ENCODE measurements at places on chromosomes 3 and 15.

DNA sequence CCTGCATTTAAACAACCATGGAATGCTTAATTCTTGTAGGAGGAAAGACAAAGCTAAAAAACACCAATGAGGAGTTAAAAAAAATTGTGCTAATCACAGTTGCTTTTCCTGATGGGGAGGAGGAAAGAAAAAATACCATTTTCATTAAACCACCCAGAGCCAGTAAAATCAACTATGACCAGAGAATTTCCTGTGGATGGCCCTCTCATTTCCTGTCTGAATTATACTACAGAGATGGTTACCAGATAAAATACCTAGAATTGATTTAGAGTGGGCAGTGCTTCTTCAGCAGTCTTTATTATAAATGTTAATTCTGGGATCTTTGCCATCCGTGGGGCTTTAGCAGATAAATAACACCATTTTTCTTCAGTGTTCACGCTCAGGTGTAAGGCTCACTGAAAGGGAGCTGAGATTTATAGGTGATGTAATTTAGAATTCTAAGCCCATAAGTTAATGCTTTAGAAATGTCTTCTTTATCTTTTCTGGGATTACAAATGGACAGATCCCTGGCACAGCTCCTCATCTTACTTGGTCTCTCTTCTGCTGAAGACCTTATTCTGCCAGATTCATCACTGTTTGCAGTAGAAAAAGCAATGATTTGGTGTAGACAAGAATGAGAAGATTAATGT lies 37.9 kb downstream of the RETNLB start:
- DNase-seq, result no peak

GRCh38 chr3:132488151-132488550 lies 70.8 kb downstream of the DNAJC13 start:
- DNase-seq, result no peak

DNA sequence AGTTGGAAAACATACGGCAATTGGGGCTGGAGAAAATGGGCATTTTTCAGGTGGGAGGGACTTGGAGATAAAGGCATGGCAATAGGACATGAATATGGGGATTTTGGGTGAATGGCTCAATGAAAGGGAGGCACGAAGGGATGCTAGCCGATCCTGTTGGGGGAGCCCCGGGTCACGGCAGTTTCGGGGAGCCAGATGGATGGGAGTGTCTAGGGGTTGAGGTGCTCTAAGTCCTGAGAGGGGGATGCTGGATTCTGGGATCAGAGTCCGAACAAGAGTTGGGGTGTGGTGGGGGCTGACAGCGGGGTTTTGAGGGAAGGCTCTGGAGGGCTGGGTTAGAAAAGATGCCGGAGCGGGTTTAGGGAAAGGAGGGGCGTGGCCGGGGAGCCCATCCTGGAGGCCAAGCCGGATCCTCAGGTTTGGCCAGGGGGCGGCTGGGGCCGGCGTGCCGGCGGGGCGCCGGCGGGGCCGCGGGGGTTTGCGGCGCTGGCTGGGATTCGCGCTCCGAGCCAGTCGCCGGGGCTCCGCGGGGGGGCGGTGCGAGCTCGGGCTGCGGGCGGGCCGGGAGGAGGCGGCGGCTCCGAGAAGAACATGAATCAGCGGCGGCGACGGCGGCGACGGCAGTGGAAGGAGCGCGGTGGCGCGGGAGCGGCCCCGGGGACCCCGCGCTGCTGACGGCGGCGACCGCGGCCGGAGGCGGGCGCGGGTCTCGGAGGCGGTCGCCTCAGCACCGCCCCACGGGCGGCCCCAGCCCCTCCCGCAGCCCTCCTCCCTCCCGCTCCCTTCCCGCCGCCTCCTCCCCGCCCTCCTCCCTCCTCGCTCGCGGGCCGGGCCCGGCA lies at the start of gene TYRO3:
Gene TYRO3, plus strand, starts transcription at position 813 of the 839 bp plus-strand sequence. CDS start 46 bp downstream, outside the sequence.
- DNase-seq, result peak; percentile 41

DNA sequence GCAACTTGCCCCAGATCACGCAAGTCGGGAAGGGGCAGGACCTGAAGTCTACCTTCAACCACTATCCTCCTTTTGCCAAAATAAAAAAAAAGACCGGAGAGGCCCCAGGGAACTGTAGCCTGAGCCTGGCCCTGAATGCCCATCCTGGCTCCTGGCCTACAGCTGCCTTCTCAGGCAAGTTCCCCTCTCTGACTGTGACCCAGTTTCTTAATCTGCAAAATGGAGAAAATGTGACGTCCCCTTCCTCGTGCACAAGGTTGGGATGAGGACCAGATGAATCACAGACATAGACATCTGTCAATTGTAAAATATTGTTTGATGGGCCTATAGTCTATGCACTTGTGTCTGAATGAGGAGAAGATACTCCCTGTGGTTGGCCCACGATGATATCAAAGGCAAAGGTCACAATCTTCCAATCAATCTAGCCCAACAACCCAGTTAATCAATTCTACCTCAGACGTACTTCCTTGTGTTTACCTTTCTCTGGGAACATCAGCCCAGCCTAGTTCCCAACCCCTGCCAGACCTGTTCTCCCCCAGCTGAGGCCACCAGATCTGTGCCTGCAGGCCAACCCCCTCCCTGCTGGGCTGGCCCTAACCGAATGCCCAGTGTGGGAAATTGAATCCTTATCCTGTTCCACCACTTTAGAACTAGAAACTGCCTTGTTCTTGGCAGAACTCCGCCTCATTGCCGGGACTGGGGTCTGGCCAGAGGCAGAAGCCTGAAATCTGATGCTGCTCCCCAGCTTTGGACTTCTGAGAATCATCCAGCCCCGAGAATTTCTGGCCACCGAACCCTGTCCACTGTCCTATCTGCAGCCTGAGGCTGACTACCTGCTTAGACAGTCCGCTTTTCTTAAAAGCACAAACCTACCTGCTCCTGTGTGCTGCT lies 101.8 kb upstream of the LIPC start:
- no peak for DNase-seq

DNA sequence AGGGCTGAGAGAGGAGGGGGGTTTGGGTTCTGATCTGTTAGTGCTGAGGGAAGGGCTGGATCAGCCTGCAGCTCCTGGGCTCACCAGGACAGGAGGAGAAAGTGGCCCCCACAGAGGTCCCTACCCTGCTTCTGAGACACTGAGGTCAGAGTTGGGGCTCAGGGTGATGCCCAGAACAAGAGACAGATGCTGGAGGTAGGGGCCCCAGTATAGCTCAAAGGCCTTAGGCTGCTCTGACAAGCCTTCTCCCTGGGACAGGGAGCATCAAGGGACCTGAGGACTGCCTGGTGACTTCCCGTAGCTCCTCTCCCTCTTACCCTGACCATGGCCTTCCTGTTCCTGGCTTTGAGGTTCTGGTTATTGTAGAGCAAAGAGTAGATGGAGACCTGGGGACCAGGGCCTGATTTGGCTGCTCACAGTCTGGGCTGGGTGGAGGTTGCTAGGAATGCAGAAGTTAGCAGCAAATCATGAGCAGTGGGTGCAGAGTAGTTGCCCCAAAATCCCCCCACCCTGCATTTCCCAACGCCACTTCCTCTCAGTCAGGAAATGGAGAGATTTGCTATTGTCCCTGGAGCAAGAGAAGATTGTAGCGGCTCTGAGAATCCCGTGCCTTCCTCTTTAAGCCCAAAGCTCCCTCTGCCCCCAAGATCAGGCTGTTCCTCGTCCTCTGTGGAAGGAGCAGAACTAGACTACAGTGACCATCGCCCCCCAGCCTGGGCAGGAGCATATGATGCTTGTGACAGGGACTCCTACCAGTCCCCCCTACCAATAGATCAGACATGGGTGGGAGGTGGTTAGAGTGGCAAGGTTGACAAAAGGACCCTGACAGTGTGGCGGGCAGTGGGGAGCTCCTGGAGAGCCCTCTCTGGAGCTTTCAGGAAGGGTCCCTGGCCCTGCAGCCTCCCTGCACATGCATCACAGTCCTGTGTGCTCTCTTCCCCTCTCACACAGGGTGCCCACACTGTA lies 47.4 kb upstream of the SEC22A start:
- no peak for DNase-seq

GRCh38 chr3:79085171-79085570 lies 682.6 kb downstream of the ROBO1 start:
- DNase-seq, result no peak

DNA sequence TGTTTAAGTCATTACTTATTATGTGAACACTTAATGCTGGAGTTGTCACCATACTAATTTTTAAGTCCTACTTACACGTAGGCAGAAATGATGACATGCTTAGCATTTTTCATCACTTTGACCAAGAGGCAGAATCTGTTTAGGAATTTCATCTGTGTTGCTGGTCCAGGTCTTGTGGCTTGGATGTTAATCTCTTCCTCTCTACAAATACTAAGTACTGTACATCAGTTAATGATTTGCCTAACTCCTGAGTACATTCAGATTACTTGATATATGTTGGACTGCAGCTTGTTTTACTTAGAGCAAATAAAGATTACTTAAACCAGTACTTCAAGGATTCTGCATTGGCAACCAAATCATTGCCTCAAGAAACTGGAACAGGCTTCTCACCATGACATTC lies 8.6 kb downstream of the SNRK start:
- DNase-seq, result no peak

- no peak for DNase-seq
Observed at GRCh38 chr3:141391298-141391990, 23.1 kb downstream of the ZBTB38 start.

DNA sequence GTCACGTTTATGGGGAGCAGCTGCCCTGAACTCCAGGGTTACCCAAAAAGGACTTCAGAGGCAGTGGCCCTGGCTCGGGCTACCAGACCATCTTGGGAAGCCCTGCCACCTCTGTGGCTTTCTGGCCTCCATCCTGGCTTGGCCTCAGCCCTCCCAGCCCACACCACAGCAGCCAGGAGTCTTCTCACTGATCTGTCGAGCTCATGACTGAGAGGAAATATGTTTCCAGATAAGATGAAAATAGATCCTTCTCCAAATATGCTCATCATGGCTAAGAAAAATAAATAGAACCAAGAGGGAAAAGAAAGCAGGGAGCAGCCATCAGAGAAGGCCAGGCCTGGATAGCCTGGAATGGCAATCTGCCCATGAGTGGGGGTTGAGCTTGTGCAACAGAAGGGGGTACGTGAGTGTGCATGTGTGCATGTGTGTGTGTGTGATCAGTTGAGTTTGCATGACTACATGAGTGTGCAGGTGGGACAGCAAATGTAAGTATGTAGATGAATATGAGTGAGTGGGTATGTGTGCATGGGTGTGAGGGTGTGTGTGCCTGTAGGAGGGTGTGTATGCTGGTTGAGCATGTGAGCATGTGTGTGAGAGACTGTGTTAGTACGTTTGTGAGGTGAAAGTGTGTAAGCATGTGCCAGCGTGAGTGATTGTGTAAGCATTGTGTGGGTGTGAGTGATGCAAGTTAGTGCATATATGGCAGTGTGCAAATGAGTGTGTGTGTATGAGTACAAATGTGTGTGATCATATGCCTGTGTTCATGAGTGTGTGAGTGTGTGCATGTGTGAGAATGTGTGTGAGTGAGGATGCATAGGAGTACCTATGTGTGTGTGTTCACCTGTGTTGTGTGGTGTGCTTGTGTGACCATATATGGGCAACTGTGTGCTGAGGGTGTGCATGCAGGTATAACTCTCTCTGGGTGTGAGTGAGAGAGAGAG lies 9.9 kb upstream of the RFT1 start:
- DNase-seq, result no peak

DNA sequence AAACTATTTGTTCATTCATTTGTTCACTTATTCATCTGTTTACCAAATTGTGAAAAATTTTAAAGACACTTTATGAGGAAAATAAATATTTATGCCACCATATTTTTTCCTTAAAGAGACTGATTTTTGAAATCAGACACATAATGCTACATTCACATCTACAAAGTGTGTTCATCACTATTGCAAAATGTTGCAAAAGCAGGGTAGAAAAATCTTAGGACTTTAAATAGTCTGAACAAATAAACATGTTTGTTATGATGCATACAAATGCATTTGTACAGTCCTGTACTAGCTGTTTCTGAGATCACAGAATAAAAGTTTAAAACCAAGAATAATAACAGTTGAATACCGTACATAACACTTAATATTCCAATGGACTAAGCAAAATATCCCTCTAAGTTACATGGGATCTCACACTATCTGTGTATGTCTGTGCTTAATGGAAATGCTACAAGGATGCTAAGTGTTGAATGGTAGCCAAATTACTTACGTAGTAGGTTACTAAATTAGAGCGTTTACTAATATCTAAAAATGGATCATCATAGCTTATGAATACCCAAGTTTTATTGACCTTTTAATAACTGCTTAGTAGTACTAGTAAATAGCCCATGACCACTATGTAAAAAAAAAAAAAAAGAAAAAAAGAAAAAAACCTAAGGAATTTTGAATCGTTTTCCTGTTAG lies 25.1 kb downstream of the ATP11B start:
- no peak for DNase-seq

DNA sequence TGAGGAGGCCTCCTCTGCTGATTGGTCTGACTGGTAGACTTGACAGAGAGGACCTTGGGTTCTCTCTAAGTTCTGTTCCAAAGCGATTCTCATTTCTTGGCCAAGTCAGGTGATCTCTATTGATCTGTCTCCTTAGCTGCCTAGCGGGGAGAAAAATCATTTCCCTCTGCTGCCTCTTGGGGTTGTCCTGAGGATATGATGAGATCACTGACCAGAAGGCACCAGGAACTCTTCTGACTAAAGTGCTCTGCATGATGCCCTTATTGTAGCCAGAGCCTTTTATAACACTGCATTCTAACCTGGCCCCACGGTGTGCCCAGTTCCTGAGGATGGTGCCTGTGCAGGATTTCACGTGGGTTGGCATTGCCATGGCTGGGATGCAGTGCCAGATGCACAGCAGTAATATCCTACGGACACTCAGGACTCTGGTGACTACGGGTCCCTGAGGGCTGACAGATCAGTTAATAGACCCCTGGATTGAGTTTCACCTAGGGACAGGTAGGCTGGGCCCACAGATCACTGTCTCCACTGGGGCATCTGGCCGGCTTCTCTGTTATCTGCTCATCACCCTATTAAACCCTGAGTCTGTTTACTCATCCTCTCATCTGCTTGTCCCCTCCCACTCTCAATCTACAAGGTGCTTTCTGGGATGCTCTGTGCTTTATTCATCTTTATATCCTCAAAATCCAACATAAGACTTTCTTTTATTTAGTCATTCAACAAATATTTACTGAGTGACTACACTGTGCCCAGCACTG lies 3.9 kb upstream of the HEG1 start:
- no peak for DNase-seq

DNA sequence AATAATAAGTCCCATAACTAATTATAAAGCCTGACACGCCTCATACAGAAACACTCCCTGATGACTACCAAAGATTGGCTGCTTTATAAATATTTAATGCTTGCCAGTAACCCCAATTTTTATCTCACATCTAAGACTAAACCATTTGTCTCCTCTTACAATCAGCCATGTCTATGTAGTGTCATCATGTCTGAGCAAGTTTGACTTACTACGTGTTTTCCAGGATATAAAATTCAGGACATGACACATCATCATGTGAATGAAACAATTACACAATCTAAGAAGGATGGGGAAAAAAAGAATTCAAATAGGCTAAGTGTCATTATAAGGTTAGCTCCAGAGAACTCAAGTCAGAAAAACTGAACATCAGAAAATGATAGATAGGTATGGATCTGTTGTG lies 208.7 kb downstream of the MECOM start:
- DNase-seq, result no peak

DNA sequence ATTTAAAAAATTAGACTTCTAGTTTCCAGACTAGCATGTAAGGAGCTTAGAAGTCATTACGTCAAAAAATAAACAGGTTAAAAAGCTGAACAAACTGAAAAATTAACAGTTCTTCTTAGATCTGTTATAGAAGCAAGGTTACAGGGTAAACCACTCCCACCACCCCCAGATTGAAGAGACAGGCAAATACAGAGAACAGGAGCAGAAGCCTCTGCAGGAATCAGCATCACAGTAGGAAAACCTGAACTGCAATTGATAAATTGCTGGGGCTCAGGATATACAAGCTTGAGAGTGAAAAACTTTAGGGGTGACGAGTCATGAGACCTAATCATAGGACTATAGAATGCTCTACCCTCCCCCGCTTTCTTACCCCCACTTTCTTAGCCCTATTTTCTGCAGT lies 222.3 kb downstream of the UBE2E2 start:
- DNase-seq, result no peak

- DNase-seq, result peak; percentile 23
Observed at GRCh38 chr3:184320104-184320445, 5.7 kb downstream of the EIF4G1 start.

Measured in activated CD8-positive, alpha-beta memory T cell treated with anti-CD3 and anti-CD28 coated beads for 4 hours (primary cell).